M059J (cell line): ENCODE measurements at places on chromosomes 12 and 14.

DNA sequence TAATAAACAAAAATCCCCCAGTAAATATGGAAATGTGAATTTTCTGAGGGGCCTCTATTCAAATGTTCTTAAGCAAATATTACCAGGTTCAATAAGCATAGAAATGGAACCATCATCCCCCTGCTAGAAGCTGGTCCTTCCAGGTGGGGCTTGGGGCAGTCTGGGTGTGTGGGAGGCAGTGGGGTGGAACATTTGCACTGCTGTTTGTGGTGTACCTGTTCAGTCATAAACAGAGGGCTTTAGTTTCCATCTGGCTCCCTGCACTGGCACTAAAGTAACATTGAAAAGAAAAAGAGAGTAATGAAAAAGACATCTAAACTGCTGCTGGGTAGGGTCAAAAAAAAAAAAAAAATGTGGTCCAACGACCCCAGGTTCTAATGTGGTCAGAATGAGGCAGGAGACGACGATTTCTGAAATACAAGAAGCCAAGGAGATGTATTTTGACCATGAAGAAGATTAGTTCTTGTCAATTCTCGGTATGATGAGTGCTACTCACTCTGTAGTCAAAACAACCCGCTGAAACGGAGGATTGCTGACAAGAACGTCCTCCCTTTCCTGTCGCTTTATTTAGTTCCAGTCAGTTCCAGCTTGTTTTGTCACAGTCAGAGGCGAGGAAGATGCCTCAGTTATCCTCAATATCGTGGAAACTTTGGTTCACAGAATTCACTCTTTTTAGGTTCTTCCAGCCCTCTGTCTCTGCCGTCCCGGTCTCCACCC lies 44.2 kb upstream of the MANSC4 start:
- DNase-seq = no peak

- no peak for DNase-seq
Measured at GRCh38 chr14:97710726-97711125, 913.5 kb downstream of the VRK1 start.

DNA sequence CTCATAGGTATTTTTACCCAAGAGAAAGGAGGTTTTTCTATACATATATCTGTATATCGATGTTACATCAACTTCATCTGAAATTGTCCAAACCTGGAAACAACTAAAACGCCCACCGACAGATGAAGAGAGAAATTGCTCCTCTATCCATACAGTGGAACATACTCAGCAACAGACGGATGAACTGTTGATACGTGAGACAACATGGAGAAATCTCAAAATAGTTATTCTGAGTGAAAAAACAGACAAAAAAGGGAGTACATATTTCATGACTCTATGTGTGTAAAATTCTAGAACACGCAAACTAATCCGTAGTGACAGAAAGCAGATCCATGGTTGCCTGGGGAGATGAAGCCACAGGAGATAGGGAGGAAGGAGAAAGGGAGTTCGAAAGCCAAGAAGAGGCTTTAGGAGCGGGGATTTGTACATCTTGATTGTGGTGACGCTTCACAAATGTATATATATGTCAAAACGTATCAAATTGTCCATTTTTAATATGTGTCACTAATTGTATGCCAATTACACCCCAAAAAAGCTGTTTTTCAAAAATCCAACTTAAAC lies 37.6 kb upstream of the C14orf180 start:
- DNase-seq = no peak

- DNase-seq = no peak
Measured at GRCh38 chr12:121637231-121637914, 11.0 kb downstream of the ORAI1 start.

DNA sequence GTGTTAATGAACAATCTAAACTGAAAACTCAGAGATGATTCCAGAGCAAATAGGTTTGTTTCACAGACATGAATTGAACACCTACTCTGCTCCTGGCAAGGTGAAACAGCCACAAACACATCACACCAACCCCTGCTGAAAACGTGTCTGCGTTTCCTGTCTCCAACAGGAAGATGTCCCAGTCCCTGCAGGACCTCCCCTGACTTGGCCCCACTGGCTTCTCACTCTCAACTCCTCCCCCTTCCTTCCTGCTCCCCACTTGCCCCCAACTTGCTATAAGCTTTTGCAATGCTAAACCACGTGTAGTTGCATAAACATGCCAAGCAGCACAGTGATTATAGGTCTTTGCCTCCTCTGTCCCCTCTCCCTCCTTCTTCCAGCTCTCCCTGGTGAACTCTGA lies 567.6 kb downstream of the BCL11B start:
- DNase-seq = no peak

DNA sequence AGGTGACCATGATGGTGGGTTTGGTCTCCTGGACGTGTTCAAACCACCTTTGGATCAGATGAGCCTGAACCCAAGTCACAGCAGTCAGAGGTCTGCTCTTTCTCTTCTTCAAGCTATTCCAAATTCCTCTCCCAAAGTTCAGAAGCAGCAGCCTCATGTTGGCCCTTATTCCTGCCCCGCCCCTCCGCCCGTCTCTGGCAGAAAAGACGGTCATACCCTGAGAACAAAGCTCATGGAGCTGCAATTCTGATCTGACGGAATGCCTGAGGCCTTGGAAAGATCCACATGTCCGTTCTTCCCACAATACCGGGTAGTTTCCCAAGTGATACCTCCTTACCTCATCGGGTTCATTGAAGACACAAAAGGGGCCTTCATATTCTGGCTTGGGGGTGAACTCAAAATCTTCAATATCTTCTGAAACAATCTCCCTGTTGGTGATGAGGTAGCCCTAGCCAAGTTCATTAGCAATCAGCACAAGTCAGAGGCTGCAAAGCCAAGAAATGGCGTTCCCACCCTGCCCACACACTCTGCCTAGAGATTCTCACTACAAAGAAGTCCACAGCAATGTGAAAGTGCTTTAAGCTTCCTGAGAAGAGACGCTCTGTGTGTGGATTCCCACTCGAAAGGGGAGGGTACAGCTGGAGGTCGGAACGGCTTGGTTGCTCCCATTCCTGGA lies 11.2 kb downstream of the POLE start:
- DNase-seq = no peak

- DNase-seq = no peak
Measured at GRCh38 chr12:88729196-88729595, 148.9 kb upstream of the KITLG start.

DNA sequence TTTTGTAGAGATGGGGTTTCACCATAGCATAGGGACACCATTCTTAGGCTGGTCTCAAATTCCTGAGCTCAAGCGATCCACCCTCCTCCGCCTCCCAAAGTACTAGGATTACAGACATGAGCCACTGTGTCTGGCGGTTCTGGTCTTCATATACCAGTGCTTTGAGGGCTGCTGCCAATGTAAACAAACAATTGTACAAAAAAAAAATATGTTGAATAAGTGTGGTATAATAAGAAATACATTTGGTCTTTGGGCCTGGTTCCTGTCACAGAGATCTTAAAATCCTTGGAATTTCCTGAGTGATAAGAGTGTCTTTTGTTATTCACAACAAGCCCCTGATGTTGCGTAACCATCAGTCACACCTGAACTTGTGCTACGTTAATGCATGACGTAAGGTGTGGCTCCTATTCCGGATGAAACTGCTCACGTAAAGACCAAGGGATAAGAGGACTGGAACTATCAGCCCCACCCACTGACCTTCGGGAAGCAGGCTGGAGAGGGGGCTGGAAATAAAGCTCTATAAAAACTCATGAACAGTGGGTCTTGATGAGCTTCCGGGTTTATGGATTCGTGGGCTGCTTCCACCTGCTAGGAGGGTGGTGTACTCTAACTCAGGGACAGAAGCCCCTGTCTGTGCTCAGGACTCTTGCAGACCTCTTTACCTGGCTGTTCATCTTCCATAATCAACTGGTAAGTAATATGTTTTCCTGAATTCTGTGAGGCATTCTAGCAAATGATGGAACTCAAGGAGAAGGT lies 16.5 kb upstream of the RIMKLB start:
- DNase-seq = peak; percentile 13

- no peak for DNase-seq
Measured at GRCh38 chr12:30905463-30906009, 21.0 kb upstream of the TSPAN11 start.
